Activated naive CD8-positive, alpha-beta T cell treated with anti-CD3 and anti-CD28 coated beads, Interleukin-2, amount 10 ng/mL, durations not matched to agents 7 days and 5 days (primary cell): ENCODE measurements at places on chromosomes 1 and 21.

DNA sequence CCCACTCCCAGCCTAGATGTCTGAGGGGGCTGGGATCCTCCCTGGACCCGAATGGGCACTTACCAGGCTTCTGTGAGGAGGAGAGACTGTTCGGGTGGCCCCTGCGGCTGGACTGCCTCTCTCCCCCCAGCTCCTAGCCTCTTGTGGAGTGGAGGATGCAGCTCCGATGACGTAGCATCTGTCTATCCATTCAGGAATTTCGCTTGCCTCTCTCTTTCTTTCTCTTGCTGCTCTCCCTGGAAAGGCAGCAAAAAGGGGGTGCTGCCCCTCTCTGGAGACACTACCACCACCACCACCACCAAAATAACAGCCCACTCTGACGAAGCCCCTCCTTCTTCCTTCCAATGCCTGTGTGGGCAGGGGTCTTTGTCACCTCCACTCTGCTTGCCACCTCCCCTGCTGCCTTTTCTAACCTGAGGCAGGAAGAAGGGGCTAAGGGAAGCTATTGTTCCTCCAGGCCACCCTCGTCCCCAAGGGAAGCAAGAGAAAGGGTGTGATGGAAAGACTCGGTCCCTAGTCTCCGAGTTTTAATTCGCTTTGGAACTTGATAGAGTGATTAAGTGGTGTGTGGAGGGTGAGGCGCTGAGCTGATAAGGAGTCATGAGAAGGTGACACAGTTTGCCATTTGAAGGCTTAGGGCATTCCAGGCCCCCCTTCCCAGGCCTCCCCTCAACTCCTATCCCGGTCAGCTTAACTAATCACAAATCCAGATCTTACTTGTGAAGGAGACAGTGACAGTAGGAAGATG is 60.5 kb downstream of the RHBG start:
- DNase-seq = no peak

- no peak for DNase-seq
Measured at GRCh38 chr1:228986093-228986904, 251.0 kb downstream of the RHOU start.

- DNase-seq = no peak
Measured at GRCh38 chr21:42636520-42637266, 16.7 kb upstream of the PDE9A start.

GRCh38 chr1:115467790-115468189 is 129.7 kb upstream of the NGF start:
- DNase-seq = no peak

DNA sequence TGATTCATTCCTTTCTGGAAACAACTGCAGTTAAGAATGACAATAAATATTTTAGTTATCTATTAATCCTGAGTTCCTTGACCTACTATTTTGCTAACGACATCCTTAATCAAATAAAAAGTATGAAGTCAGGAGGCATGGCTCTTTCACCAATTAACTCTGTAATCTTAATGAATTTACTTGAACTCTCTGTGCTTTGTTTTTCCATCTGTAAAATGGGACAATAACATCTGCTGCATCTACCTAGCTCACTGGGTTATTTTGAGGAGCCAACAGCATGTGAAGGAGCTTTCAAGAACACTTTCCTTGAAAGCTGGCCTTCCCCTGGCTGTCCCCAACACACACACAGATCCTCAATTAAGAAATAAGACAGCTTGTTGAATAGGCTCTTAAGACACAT is 47.9 kb downstream of the COLGALT2 start:
- DNase-seq = no peak

- DNase-seq = no peak
Measured at GRCh38 chr1:15915991-15916390, 59.9 kb downstream of the ZBTB17 start.

- no peak for DNase-seq
Measured at GRCh38 chr1:4416189-4416588, 238.2 kb upstream of the AJAP1 start.

DNA sequence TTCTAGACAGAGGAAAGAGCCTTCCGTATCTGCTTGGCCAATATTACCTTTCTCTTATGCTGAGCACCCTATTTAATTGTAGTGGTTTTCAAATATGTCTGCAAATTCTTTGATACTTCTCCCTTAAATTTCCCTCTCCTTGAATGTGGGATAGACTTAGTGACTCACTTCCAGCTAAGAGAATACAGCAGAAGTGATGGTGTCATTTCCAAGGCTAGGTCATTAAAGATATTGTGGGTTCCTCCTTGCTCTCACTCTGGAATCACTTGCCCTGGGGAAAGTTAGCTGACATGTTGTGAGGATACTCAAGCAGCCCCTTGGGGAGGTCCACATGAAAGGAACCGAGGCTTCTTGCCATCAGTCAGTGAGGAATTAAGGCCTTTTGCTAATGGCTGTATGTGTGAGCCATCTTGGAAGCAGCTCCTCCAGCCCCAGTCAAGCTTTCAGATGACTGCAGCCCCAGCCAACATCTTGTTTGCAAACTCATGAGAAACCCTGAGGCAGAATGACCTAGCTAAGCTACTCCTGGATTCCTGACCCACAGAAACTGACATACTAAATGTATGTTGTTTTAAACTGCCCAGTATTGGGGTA is 8.1 kb upstream of the CITED4 start:
- no peak for DNase-seq

GRCh38 chr1:172940174-172940855 is 110.4 kb downstream of the TNFSF18 start:
- no peak for DNase-seq

DNA sequence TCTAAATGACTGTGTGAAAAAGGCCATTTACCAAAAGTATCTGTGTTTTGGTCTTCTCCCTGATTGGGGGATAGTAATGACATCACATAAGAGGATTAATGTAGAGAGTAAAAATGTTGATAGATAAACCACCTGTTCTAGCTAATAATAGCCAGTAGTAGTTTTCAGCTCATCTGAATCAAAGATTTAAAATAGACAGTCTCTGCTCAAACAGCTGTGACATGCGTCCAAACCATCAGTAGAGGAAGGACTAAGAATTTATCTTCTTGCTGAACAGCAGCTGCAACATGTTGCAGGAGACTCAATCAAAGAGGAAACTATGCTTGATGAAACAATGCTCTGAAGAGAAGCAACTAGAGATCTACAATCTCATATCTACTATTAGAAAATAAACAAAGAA is 21.4 kb downstream of the TMPRSS15 start:
- DNase-seq = no peak

GRCh38 chr1:203771901-203772301 is 6.9 kb downstream of the LAX1 start:
- no peak for DNase-seq

- DNase-seq = no peak
Measured at GRCh38 chr1:168728473-168729404, at the start of gene DPT. DPT (minus strand) TSS chr1:168729206; CDS start chr1:168729174, 32 bp downstream.

GRCh38 chr1:207922554-207922953 is 11.6 kb upstream of the CD34 start:
- DNase-seq = no peak

GRCh38 chr1:221274373-221274772 is 395.1 kb downstream of the HLX start:
- no peak for DNase-seq
